ENCODE measurements at places on chromosomes 12 and 14. TPM values are rescaled to one million over a fixed set of nuclear protein-coding genes. Genes with fewer than 3 reads are reported as not detected.

Gene LTB4R2
- 12.8 TPM for total RNA-seq

Gene FAIM2
- total RNA-seq, result 0.17 TPM

Gene GARIN6
- total RNA-seq, result not detected

Gene RAB15
- total RNA-seq, result 2.4 TPM

Gene GPRC5D
- total RNA-seq, result not detected

Gene VTI1B
- total RNA-seq, result 78.3 TPM

Gene DAO
- not detected for total RNA-seq

Gene CCDC175
- total RNA-seq, result not detected

Gene ZNF705A
- not detected for total RNA-seq

Gene AMN
- total RNA-seq, result 0.33 TPM

- DNase-seq, result no peak
These were observed 14.1 kb downstream of the AKT1 start for GRCh38 chr14:104781271-104782077.

DNA sequence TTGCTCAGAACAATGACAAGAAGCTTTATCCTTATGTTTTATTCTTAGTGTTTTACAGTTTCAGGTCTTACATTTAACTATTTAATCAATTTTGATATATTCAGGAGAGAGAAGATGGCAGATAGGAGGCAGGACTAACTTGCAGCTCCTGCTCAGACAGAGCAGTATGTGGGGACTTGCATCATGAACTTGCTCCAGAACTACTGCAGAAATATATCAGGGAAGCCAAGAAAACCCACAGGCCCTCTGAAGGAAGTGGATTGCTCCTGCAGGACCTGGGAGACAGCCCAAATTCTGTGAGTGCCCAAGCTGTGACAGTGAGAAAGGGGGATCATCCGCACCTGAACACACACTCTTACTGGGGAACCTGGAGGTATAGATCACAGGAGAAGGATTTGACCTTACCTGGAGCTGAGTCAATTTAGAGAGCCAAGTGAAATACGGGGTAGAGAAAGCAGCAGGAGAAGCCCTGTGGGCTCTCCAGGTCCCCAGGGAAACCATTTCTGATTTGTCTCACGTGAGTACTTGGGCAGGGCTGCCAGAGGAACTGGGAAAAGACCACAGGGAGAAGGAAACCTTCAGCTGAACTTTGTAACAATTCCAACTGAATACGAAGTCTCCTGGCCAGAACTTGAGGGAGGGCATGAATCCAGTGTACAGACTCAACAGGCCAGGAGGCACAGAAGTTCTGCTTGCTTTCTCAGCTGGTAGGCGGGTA is 28.9 kb upstream of the TSPAN8 start:
- DNase-seq, result no peak

GRCh38 chr12:24975425-24975824 is 26.5 kb upstream of the BCAT1 start:
- no peak for DNase-seq

DNA sequence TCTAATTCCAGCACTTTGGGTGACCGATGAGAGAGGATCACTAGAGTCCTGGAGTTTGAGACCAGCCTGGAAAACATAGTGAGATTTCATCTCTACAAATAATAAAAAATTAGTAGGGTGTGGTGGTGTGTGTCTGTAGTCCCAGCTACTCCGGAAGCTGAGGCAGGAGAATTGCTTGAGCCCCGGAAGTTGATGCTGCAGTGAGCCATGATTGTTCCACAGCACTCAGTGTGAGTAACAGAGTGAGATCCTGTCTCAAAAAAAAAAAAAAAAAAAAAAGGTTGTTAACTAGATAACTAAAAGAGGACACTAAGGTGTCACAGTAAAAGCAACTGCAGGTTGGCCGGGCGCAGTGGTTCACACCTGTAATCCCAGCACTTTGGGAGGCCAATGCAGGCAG is 121.3 kb upstream of the MAX start:
- peak; percentile 38 for DNase-seq

- no peak for DNase-seq
These were observed 717 bp downstream of the WNT10B start for GRCh38 chr12:48970702-48971334.

DNA sequence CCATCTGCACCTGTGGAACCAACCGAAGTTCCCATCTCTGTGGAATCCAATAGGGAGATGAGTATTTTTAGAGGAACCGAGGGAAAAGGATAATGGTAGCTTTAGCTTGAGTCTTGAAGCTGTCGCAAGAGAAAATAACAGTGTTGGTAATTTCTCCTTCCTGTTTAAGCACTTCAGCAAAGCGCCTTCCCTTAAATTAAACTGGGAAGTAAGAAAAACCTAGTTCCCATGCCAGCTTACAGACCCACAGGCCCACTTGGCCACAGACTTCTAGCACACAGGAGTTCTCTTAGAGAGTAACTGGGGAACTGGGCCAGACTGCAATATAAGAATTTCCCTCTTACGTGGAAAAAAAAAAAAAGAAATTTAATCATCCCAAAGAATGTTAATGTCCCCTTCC is 223.8 kb downstream of the EFCAB11 start:
- no peak for DNase-seq

- DNase-seq, result no peak
These were observed 113.9 kb downstream of the PHLDA1 start for GRCh38 chr12:75917715-75918114.

GRCh38 chr14:54447231-54447692 is 6.1 kb upstream of the CNIH1 start:
- DNase-seq, result no peak

GRCh38 chr12:117231750-117232149 is 41.5 kb upstream of the FBXO21 start:
- no peak for DNase-seq

DNA sequence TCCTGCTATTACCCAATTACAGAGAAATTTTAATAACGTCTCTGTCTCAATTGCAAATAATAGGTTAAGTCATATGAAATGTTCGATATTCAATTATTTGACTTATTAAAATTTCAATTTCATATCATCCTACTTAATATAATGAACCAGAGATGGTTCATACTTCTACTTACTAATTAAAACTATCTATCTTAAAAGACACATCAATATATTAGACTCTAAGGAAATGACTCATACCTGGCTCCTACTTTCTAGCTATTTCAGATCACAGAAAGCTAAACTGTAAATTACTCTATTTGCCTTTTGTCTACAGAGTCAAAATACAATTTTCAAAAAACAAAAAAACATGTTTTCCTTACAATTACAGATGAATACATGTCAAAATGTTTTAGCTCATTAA is 99.6 kb downstream of the CAPZA3 start:
- DNase-seq, result no peak

- no peak for DNase-seq
These were observed 114.6 kb downstream of the SLC25A21 start for GRCh38 chr14:37057776-37058175.

DNA sequence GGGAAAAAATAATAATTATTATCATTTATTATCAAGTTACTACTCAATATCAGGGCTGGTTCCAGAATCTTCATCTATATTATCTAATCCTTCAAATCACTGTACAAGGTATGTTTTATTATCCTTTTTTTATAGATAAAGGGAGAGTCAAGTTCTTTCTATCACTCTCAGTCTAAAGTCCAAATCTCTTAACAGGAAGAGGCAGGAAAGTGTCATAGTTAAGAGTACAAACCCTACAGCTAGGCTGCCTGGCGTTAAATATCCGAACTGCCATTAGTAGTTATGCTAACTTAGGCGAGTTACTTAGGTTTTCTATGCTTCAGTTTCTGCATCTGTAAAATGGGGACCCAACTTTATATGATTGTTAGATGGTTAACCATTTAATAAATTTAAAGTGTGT is 99.4 kb upstream of the CCDC91 start:
- no peak for DNase-seq

DNA sequence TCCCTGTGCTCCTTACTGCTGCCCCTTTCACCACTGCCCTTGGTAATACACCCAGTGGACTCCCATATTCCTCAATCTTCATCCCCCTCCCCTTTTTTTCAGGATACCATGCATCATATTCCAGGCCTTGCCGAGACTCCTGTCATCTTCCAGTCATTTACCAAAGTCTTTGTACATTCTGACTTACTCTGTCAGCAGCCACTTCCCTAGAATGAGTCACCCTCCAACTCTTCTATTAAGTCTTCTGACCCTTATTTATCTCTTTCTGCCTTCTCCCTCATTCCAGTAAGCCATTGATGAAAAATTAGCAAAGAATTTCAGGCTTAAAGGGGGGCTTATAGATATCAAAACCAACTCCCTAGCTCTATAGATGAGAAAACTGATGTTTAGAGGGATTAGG is 128.0 kb downstream of the STXBP6 start:
- DNase-seq, result no peak

GRCh38 chr14:98290596-98290995 is 981.4 kb downstream of the BCL11B start:
- DNase-seq, result peak; percentile 23

GRCh38 chr12:69545081-69545480 is 40.2 kb upstream of the CCT2 start:
- DNase-seq, result no peak

DNA sequence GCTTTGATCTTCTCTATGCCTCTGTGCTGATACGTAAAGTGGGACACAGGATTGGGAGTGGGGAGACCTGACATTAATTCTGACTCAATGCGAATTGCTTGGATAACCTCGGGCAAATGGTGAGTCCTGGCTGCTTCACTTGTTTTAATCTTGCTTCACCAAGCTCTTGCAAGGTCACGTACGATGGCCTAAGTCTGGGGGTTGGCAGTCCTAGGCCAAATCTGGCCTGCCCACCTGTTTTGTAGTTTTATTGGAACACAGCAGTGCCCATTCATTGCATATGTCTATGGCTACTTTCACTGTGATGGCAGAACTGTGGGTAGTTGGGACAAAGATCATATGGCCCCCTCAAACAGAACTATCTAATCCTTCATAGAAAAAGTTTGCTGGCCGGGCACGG is 13.4 kb downstream of the CLSTN3 start:
- no peak for DNase-seq

GRCh38 chr12:96698521-96698920 is 208.5 kb upstream of the NEDD1 start:
- no peak for DNase-seq
